Panc1 (cell line): ENCODE measurements at places on chromosomes 16 and 17.

DNA sequence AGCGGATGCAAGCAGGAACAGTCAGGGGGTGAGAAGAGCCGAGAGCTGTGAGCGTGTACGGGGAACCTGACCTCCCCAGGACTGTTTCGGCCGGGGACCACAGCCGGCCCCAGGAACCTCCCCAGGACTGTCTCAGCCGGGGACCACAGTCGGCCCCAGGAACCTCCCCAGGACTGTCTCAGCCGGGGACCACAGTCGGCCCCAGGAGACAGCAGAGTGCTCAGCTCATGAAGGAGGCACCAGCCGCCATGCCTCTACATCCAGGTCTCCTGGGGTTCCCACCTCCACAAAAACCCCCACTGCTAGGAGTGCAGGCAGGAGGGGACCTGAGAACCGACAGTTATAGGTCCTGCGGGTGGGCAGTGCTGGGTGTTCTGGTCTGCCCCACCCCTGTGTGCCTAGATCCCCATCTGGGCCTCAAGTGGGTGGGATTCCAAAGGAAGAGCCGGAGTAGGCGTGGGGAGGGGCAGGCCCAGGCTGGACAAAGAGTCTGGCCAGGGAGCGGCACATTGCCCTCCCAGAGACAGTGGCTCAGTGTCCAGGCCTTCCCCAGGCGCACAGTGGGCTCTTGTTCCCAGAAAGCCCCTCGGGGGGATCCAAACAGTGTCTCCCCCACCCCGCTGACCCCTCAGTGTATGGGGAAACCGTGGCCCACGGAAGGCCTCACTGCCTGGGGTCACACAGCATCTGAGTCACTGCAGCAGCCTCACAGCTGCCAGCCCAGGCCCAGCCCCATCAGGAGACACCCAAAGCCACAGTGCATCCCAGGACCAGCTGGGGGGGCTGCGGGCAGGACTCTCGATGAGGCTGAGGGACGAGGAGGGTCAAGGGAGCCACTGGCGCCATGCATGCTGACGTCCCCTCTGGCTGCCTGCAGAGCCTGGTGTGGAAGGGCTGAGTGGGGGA lies 4.3 kb downstream of the RHBDF1 start:
- DNase-seq, result no peak

DNA sequence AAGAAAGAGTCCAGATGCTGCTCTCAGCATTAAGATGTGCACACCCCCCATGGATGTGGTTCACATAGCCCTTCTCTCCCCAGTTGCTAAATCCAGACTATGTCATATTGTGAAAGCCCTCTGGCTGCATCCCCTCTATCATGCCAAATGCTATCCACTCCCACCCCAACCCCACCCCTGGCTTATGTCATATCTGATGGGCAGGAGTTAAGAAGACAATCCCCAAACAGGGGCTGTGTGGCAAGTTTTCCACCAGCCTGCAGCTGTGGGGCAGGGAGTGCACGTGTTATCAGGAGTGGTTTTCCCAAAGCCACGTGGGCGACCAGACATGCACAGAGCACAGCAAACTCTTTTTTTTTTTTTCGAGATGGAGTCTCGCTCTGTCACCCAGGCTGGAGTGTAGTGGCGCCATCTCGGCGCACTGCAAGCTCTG lies 10.0 kb downstream of the FAM117A start:
- DNase-seq, result no peak

GRCh38 chr17:4635823-4636375 lies 5.6 kb downstream of the ALOX15 start:
- no peak for DNase-seq

- DNase-seq, result no peak
Measured at GRCh38 chr17:51200295-51200694, 34.1 kb downstream of the NME2 start.

DNA sequence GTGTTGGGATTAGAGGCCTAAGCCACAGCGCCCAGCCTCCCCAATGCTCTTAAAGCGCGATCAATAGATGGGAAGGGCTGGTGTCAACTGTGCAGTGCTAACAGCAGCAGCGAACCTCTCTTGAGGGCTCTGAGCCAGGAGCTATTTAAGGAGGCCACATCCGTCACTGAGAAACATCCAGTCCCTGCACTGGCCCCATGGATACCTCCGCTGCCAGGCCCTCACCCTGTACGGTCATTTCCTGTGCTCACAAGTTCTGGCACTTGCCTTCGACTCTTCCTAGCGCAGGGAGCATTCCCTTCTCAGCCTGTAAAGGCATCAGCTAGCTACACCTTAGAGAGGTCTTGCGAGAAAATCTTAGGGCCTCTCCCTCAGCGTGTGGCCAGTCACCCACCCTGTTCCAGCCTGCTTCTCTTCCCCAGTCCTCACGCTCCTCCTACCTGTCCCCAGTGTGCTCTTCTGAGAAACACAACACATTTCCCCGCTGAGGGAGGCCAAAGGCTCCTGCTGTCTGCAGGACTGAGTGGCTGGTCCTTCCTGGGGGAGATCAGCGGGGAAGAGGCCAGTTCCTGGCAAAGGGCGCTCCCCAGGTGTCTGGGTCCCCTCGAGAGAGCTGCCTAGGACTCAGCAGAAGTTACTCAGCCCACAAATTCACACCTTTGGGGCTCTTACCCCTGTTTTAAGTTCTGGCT lies 28.6 kb downstream of the GTF3C1 start:
- no peak for DNase-seq

GRCh38 chr16:84996365-84996764 lies 15.0 kb downstream of the ZDHHC7 start:
- DNase-seq, result no peak

- no peak for DNase-seq
Measured at GRCh38 chr16:25107466-25107792, 4.1 kb upstream of the LCMT1 start.

GRCh38 chr16:81544261-81544660 lies 99.7 kb downstream of the CMIP start:
- DNase-seq, result no peak
